DMS79 (cell line): ENCODE measurements at places on chromosomes 4 and X.

GRCh38 chrX:131728295-131729145 lies 184.6 kb downstream of the OR13H1 start:
- no peak for DNase-seq

GRCh38 chr4:182878633-182879495 lies 38.3 kb downstream of the DCTD start:
- no peak for DNase-seq

DNA sequence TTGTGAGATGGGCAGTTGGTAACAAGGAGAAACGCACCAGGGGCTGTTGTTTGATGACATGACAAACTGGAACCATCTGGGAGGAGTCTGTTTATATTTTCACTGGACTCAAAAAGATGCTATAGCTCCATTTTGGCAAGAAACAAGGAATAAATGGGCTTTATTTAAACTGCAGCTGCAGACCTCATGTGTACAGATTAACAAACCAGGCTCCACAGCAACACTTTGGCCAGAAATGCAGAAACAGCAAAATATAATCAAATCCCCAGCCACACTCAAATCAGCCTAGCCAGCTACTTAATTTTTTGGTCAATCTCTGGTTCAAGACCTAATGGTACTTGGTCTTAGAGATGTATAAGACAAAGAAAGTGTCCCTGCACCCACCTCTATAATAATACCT lies 52.7 kb downstream of the ASB9 start:
- DNase-seq = no peak

GRCh38 chr4:150457802-150458201 lies 124.1 kb upstream of the MAB21L2 start:
- DNase-seq = no peak

- no peak for DNase-seq
Measured at GRCh38 chr4:1898681-1899080, 27.5 kb downstream of the NSD2 start.

GRCh38 chr4:92183825-92184224 lies 119.9 kb upstream of the GRID2 start:
- DNase-seq = no peak

GRCh38 chr4:26583538-26583864 lies 383 bp upstream of the TBC1D19 start:
- DNase-seq = peak; percentile 21

- DNase-seq = peak; percentile 81
Measured at GRCh38 chr4:7194251-7195140, 2.2 kb downstream of the SORCS2 start.

GRCh38 chr4:73343432-73343831 lies 60.7 kb upstream of the ALB start:
- no peak for DNase-seq

DNA sequence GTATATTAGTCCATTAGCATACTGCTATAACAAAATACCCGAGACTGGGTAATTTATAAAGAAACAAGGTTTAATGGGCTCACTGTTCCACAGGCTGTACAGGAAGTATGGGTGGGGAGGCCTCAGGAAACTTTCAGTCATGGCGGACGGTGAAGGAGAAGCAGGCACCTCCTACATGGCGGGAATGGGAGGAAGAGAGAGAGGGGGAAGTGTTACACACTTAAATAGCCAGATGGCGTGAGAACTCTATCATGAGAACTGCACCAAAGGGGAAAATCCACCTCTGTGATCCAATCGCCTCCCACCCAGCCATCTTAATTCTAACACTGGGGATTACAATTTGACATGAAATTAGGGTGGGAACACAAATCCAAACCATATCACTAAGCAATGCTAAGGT lies 98.9 kb upstream of the SH3RF1 start:
- no peak for DNase-seq

DNA sequence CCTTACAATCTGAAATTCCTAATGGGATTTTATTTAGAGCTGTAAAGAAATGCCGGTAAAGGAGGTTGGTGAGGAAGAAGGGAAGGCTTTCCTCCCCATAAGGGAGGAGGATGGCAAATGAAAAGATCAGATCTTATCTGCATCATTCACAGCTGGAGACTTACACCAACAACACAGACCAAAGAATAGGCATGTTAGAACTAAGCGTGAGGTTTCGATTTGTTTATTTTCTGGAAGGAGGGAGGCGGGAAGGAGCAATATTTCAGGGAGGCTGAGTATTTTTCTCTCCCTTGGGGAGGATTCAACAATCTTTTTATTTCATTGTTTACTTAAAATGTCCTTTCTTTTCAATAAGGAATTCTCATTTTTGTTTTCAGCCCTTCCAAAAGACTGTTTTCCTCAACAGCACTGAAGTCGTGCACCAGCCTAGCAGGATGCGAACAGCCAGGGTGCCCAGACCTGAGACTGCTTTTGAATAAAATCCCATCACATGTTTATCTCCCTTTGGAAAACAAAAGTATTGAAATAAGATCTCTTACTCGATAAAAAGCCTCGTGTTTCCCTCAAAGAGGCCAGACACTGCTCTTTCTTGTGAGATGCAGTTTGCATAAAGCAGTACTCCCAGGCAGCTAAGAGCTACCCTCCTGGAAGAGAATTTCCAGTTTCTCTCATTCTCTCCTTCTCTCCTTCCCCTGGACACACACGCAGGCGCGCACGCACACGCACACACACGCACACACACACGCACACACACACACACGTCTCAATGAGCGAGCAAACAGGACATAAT lies 236.1 kb downstream of the MGST2 start:
- DNase-seq = peak; percentile 15

DNA sequence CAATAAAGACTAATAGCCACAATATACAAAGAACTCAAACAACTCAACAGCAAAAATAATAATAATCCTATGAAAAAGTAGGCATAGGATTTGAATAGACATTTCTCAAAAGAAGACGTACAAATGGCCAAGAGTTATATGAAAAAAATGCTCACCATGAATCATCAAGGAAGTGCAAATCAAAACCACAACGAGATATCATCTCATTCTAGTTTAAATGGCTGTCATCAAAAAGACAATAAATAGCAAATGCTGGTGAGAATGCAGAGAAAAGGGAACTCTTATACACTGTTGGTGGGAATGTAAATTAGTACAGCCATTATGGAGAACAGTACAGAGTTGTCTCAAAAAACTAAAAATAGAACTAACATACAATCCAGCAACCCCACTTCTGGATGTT lies 18.8 kb downstream of the TLR6 start:
- DNase-seq = no peak

DNA sequence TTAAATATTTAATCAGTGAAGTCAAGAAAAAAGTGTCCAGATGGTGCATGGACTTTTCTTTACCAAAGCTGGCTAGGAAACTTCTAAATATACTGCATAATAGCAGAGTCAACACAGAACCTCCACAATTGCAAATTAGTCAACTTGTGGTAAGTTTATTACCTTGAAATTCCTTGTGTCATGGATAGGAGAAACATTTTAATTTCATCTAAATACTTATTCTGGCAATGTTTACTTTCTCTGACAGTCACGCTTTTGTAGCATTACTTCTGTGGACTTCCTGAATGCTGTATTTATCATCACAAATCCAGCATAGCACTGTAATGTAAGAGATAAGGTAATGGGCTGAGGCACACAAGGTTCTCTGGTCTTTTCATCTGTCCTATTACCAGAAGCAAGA lies 2266.1 kb downstream of the PCDH7 start:
- no peak for DNase-seq

- no peak for DNase-seq
Measured at GRCh38 chr4:143021384-143021783, 163.3 kb upstream of the USP38 start.

DNA sequence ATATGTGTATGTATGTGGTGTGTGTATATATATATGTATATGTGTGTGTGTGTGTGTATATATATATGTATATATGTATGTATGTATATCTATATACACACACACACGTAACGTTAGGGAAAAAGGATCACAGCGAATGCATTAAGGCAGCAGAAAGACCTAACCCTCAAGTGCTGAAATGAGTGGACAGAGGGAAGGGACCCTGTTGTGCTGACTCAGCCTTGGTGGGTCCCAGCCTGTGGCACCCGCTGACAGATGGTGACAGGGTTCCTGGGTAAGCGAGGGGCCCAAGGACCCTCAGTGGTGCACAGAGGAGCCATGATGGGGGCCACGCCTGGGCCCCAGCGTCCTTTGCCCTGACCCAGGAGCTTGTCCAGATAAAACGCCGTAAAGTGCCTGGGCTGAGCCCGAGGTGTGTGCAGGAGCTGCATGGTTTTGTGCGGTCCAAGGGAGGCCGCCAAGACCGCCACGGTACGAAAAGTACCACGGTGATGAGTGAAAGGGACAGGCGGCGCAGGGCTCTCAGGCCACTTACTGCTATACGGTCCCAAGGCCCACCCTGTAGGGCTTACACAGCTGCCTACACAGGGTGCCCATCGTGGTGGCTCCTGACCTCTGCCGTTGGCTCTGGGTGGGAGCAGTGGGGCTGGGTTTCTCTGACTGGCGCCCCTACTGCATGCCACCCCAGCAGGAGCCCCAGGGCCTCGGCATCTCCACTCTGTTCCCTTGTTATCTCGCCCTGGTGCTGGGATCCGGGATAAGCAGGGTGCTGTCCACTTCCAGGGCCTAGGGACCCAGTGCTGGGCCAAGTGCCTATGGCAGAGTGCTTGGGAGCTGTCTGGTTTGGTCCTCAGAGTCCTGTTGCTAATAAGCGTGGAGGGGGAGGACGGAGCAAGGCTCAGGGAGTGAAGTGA lies 10.0 kb downstream of the SH3BP2 start:
- no peak for DNase-seq

DNA sequence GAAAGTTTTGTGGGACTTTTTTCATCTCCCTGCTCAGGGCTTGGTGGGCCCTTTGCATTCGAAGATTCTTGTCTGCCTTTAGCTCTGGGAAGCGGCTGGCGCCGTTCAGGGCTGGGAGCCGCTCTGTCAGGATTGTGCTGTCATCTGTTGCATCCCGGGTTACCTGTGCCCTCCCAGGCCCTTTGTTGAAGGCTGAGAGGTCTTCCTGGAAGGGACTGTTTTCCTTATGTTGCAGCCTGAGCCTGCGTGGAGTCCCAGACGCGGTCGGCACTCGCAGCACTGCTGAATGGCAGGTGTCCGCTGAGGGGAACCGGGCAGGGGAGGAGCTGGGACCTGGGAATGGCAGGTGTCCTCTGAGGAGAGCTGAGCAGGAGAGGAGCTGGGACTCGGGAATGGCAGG lies 15.9 kb downstream of the RGS12 start:
- no peak for DNase-seq

GRCh38 chrX:44253575-44253942 lies 89.9 kb downstream of the EFHC2 start:
- DNase-seq = no peak

GRCh38 chrX:82092307-82092706 lies 890.4 kb downstream of the SH3BGRL start:
- no peak for DNase-seq

DNA sequence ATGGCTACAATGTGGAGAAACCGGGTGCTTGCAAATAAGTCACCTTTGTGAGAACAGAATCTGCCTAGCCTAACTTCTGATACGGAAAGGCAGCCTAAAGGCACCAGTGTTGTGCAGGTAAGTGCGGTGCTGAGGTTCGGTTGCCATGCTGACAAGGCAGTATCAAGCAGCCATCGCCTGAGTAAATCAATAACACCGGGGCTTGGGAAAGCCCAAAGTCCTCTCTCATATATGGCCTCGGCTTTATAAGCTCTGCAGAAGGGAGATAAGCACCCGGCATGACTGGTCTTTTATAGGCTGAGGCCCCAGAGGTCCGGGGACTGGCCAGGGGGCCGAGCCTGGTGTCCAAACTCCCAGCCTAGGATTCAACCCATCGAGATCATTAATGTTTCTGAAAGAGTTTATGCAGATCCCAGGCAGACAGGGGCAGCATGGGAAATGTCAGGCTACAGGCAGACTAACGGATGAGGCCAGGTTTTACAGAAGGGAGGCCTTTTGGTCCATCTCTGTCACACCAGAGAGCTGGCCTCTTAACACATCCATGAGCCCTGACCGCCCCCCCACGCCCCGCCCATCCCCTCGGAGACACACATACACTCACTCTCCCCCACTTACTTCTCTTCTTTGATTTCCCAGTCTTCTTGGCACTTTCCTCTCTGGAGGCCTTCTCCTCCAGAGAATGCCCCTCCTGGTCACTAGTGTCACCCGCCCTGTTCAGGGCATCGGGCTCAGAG lies 38.5 kb downstream of the ELF4 start:
- DNase-seq = no peak

GRCh38 chr4:123170843-123171242 lies 225.8 kb upstream of the SPRY1 start:
- no peak for DNase-seq

GRCh38 chr4:15794905-15795304 lies 16.8 kb downstream of the CD38 start:
- DNase-seq = no peak

GRCh38 chr4:72701987-72702819 lies 133.2 kb upstream of the ADAMTS3 start:
- DNase-seq = no peak

GRCh38 chrX:9278475-9279233 lies 186.2 kb upstream of the TBL1X start:
- DNase-seq = no peak

- DNase-seq = no peak
Measured at GRCh38 chr4:89270792-89271191, 36.8 kb downstream of the GPRIN3 start.

DNA sequence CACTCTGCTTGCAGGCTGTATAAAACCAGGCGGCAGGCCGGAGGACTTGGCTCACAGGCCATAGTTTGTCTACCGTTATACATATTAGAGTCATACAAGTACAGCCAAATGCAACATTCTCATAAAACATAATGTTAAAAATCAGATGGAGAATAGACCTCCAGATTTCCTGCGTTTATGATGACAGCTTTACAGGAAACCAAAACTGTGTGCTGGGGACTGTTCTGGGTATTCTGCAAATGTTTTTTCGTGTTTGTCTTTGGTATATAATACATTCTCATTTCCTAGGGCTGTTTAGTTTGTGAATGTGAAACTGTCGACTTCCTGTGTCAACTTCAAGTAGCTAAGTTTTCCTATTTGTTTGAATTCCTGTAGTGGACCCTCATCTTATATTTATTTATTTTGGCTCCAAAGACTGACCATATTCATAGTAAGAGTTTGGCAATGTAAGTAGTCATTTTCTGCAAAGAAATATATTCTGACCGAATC lies 79.5 kb upstream of the FAM9C start:
- no peak for DNase-seq

DNA sequence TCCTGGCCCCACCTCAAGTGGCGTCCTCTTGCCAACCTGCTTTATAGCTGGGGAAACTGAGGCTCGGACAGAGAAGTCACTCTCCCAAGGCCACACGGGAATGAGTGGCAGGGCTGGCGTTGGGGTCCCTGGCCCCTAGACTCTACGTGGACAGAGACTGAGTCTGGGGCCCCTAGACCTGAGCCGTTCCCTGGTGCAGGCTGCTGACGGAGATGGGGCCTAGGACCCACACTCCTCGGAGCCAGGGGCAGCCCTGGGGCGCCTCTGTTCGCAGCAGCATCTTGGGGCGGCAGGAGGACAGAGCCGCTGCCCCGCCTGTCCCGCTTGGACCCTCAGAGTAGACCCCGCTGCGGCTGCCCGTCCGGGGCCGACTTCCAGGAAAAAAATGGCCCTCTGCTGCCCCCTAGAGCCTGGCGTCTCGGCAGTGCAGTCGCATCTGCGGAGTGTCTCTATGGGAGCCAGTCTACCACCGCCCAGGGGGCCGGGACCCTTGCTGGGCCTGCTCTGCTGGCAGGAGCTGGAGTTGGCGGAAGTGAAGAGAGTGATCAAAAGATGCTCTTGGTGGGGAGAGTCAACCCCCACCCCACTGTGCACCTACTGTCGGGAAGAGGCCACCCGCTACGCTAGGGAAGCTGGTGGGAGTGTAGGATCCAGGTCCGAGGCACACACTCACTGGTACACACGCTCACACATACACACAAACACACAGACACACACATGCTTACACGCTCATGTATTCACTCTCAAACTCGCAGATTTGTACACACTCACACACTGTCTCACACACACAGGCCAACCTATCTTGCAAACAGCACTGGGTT lies 220.1 kb downstream of the AFAP1 start:
- no peak for DNase-seq
